H9 (cell line): ENCODE measurements at places on chromosomes 2 and 18. TPM values are rescaled to one million over a fixed set of nuclear protein-coding genes. Genes with fewer than 3 reads are reported as not detected.

DNA sequence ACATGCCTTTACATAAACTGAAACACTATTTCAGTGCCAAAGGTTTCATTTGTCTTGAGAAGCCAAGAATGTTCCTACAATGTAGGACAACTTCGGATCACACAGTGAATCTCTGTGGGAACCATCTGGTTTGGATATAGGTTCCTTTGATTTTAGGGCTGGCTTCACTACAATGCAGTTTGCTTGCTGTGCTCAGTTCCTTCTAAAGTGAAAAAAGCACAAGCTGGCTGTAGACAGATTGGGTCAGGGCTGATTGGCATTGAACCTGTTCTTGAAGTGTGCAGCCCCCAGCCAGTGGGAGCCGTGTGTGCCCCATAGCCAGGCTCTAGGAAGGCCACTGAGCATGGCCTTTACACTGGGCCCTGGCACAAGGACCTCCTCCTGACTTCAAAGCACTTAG lies 167.9 kb upstream of the HNRNPA3 start:
- no peak for DNase-seq

DNA sequence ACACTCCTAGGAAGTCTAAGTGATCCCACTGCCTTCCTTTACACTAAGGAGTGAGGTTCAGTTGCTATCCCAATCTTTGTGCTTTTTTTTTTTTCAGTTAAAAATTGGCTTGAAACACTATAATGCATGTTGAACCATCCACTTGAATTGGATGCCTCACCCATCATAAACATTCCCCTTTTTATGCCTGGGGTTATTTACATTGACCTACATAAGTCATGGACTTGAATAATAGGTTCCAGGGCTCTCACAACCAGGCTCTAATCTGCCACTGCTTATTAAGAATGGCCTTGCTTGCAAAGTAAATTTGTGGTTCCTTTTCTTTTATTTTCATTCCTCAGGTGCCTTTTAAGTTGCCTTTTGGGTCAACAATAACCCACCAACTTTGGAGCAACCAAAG lies 236.1 kb upstream of the MEIS1 start:
- no peak for DNase-seq

GRCh38 chr2:239222706-239223309 lies 178.0 kb downstream of the HDAC4 start:
- no peak for DNase-seq

DNA sequence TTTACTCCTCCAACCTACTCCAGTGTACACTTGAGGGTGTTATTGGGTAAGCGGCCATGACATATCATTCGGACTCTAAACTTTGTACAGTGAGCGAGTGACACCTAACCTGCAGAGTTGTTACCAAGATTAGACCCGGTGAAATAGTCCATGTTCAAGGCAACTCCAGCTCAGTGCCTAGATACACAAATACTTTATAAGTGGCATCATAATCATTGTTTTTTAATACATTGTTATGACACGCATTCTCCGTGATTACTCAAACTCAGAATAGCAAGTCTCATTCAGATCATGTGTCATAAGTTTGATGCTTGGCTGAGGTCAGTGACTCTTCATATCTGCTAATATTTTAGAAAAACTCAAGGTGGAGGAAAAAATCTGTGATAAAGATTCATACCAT lies 597.8 kb downstream of the DCC start:
- DNase-seq, result no peak

GRCh38 chr2:148067801-148068200 lies 46.9 kb downstream of the MBD5 start:
- DNase-seq, result no peak

- DNase-seq, result peak; percentile 93
These were observed at the start of gene BCL11A for GRCh38 chr2:60553495-60554073. TSS of gene BCL11A (minus strand) at chr2:60553654. CDS start at chr2:60553270, 384 bp downstream.

- DNase-seq, result no peak
These were observed 205.6 kb downstream of the TNS1 start for GRCh38 chr2:217797165-217797564.

Gene GKN2
- total RNA-seq, result not detected in 2 replicates

- DNase-seq, result peak; percentile 63
These were observed 12.0 kb upstream of the CHRNA1 start for GRCh38 chr2:174776223-174776622.

GRCh38 chr2:27531983-27532382 lies 35.3 kb downstream of the GCKR start:
- DNase-seq, result no peak

DNA sequence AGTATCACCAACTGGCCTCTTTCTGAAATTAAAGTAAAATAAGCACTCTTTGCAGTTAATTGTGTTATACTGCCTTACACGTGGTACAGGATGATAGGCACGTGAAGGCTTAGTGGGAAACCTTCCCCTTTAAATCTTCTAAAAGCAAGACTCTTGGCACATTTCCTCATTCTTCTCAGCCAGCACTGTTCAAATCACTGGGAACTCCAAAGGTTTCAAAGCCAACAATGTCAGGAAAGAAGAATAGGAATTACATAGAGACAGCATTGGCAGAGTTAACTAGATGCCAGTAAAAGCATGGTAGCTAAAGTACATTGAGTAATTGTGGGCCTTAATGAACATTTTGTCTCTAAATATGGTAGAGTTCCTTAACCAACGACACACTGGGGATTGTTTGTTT lies 96.4 kb downstream of the DTNA start:
- DNase-seq, result no peak

Gene BARD1
- 30.6 and 34.6 TPM in 2 replicates for total RNA-seq

- DNase-seq, result no peak
These were observed 85.4 kb downstream of the MEP1B start for GRCh38 chr18:32275221-32275620.

Gene NT5DC4
- not detected in 2 replicates for total RNA-seq

Gene TMEM182
- 3.6 and 3.8 TPM in 2 replicates for total RNA-seq

- DNase-seq, result no peak
These were observed 27.0 kb downstream of the SLC14A2 start for GRCh38 chr18:45642238-45642637.

GRCh38 chr2:221715523-221716247 lies 143.6 kb upstream of the EPHA4 start:
- DNase-seq, result no peak

DNA sequence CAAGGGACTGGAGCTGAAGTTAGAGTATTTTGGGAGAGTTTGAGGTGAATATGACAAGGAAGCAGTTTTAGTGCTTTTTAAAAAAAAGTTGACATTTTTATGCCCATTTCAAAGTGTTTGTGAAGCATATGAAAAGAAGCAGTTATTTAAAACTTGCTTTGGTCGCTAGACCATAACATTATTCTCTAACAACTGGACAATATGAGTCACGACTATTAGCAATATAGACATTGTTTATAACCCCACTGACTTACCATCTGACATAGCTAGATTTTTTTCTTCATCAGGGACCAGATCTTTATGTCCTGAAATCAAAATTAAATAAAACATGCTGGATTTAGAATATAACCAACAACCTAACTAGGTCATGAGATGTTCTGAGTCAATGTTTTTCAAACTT lies 22.6 kb upstream of the DYTN start:
- no peak for DNase-seq

DNA sequence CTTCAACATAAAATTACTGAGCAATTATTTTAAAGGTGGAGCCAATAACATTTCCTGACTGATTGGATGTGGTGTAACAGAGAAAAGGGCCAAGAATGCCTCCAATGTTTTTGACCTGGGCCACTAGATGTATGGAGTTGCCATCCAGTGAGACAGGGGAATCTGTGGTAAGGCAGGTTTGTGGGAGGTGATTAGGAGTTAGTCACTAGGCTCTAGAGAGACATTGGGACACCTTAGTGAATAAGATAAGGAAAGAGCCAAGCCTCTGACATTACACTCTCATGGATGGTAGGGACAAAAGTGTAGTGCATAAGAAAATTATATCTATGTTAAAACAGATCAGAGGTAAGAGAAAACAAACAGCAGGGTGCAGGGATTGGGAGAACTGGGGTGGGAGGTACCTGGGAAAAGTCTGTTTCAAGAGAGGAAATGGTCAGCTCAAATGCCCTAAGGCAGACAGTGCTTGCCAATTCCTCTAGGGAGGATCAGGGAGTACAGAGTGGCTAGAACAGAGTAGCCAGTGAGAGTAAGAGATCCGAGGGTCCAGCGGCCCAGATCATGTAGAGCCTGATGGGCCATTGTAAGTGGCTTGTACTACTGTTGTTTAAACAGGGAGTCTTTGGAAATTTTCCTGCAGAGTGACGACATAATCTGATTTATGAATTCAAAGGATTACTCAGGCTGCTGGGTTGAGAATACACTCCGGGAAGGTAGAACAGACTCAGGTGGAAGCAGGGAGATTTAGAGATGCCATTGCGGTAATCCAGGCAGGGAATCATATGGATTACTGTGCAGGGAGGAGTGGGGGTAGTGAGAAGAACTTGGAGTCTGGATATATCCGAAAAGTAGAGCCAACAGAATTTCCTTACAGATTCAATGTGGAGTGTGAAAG lies 45.7 kb upstream of the CUL3 start:
- no peak for DNase-seq

Gene UBE2F
- 62.1 and 65.6 TPM in 2 replicates for total RNA-seq
